ENCODE measurements at places on chromosomes 6 and 20. TPM values are rescaled to one million over a fixed set of nuclear protein-coding genes. Genes with fewer than 3 reads are reported as not detected.

The MLIP gene
- polyA plus RNA-seq, result not detected

The ECT2L gene
- polyA plus RNA-seq, result 0.20 TPM

The GGT7 gene
- polyA plus RNA-seq, result 31.9 TPM

The MMP24 gene
- not detected for polyA plus RNA-seq

The TEAD3 gene
- not detected for polyA plus RNA-seq

The EPPIN gene
- not detected for polyA plus RNA-seq

The VPS16 gene
- polyA plus RNA-seq, result 68.2 TPM

All from B cell (primary cell).